ENCODE measurements at places on chromosomes 5 and 9.

DNA sequence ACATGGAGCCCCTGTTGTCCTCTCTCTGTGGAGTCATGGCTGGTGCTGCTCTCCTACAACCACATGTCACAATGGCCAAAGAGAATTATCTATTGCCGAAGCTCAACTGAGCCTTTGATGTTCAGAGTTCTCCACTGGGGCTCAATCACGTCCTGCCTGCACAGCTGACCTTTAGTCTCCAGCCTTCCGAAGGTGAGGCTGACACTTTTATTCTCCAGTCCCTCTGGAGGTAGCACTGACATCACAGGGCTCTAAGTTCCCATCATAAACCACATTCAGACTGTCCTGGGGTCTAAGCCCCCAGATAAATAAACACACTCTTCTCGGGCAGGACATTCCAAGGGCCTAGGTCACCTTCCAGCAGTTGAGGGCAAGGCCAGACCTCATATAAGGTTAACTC lies 23.4 kb downstream of the ADCY2 start:
- no peak for DNase-seq

GRCh38 chr5:96176022-96176421 lies 214.4 kb upstream of the ELL2 start:
- DNase-seq, result no peak

- no peak for DNase-seq
These were observed 26.8 kb upstream of the IQGAP2 start for GRCh38 chr5:76376148-76376865.

GRCh38 chr9:7443541-7443940 lies 356.0 kb downstream of the DMAC1 start:
- no peak for DNase-seq

DNA sequence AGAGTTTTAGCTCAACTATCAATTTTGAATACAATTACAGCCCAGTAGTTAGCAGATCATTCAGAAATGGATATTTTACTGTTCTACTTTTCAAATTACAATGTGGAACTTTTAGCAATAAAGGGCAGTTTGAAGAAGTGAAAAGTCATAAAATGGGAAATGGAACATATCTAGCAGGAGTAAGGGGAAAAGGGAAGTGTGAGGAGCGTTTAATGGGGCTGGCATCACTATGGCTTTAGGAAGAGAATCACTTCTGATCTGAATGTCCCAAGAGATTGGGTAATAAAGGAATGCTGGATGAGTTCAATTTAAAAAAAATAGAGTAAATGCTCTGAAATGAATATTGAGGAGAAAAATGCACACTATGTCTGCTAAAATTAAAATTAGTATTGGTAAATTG lies 77.4 kb downstream of the ATPSCKMT start:
- DNase-seq, result no peak

GRCh38 chr9:127452691-127453090 lies 1.4 kb downstream of the LRSAM1 start:
- no peak for DNase-seq
